ENCODE measurements at places on chromosomes 6 and 20.
A peak's percentile ranks its signal among the peaks of the same experiment; 100 is the strongest.

- no peak for DNase-seq
Measured at GRCh38 chr6:149335924-149336608, 18.6 kb downstream of the TAB2 start.

DNA sequence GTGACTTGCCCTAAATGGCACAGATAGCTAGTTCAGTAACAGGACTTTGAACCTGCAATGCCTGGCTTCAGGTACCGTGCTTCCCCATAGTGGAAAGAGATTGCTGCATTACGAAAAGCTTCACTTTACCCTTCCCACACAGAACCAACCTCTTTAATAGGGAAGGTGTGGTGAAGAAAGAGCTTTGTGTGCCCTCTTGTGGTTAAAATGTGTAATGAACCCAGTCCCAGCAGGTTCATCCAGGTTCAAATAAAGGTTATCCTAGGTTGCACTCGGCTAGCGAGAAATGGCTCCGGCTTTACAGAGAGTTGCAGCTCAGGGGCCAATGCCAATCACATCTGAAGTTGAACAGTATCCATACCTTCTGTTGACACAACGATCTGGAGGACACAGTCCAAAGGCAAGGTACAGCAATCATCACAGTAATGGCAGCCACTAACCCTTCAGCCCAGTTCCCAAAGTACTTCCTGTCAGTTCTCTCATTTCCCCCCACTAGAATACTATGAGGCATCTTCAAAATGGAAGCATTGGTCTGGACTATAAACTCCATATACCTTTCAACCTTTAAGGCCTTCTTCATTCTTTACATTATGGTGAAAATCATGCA is 3.0 kb downstream of the DEFB115 start:
- DNase-seq = peak; percentile 46

DNA sequence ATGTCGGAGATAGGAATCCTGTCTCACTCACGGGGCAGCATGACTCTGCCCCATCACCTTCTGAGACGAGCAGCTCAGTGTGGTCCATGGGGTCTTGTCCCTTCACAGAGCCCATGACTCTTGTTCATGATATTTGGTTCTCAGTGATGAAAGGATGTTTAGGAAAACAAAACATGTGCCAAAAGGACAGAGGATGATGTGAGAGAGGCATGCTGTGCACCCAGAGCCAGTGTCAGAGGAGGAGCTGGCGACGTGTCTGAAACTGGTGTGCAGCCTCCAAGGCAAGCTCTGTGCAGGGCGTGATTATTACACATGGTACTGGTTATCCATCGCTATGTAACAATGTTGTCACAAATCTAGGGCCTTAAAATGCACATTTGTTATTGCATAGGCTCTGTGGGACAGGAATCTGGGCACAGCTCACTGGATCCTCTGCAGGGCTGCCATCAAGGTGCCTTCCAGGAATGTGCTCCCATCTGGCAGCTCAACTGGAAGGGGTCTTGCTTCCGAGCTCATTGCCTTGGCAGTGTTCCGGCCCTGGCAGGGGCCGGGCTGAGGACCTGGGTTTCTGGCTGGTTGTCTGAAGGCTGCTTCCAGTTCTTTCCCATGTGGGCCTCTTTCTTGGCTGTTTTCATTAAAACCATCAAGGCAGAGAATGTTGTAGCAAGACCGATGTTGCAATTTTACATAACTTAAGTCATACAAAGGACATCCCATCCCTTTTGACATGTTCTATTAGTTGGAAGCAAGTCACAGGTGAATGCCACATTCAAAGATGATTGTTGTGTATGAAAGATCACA is 175.4 kb downstream of the ERMARD start:
- no peak for DNase-seq

DNA sequence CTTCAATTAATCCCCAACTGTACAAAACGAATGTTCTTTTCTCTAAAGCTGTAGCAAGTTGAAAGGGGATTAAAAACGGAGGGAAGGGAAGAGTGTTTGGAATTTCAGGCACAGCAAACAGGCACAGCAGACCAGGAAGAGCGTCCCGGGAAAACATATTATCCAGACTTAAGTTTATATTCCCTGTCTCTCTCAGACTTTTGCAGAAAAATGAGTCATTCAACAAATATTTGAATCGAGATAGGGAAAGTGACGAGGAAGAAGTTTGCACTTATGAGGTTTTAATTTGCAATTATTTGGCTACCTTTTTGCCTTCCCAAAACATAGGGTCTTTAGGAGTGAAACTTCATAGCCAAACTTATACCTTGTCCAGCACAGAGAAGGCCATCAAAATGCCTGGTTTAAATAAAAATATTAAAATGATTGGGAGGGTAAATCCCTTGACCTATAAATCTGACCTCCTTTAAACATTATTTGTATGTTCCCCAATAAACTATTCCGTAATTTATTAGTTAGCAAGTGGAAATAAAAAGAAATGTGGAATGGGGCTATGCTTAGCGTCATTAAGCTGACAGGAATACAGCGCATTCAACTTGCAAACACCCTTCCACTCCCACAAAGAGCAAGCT is 16.0 kb downstream of the HFE start:
- no peak for DNase-seq

GRCh38 chr6:4603291-4603690 is 172.9 kb upstream of the CDYL start:
- DNase-seq = no peak

DNA sequence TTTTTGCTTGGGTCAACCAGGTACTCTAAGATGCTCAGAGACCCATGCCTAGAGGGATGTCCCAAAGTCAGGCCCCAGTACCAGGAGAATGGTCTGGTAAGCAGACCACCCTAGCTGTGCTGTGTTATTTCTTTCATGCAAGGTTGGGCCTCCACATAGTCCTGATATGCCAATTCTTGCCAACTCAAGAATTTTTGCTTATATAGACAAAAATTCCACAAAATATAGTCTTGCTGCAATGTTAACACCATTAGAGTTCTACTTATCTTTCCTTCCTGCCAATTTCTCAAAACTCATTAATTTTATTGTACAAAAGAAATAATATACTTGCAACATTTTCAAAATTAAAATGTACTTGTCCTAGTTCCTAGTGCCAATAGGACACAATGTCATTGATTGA is 33.9 kb upstream of the TINAG start:
- no peak for DNase-seq

DNA sequence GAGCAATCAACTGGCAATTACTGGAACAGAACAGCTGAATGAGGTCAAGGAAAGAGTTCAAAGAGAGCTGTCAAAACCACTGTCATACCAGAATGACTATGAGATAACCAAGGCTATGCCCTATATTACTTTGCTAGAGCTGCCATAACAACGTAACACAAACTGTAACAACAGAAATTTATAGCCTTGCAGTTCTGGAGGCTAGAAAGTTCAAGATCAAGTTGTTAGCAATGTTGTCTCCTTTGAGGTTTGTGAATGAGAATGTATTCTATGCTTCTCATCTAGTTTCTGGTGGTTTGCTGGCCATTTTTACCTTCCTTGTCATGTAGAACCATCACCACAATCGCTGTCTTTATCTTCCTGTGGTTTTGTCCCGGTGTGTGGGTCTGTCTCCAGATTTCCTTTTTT is 1323.0 kb upstream of the GJE1 start:
- DNase-seq = no peak

DNA sequence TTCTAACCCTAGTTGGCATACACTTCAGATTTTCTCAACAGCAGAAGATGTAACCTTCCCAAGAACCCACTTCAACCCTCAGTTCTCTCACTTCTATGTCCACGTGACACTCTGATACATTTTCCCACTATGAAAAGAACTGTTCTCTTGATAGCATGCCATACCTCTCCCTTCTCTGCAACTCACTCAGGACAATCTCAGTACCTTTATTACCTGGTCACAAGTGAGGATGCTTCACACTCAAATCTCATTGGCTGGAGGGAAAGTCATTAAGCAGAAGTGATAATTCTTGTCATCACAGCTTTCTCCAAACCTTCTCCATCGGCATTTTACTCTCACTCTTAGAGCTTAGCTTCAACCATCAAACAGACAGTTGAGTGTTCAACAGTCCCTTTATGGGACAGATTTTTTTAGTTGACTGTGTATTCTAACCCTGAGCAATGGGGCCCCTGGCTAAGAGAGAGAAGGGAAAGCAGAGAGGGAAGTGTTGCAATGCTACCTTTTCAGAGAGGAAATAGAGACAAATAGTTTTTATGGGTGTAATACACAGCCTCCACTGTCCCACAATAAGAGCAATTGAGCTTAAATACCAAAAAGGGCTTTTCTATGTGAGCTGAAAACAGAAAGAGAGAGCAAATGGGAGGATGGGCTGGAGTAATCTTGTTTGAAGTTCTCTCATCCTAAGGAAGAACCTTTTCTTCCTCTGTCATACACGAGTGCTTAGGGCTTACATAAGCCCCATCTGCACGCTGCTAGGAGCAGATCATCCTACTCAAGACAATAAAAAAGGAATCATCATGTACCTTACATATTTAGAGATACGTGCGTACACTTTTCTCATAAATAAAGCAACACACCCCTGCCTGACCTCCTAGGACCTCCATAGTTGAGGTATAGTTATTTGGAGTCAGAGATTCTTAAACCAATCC is 16.0 kb downstream of the HLA-DPA1 start:
- no peak for DNase-seq

DNA sequence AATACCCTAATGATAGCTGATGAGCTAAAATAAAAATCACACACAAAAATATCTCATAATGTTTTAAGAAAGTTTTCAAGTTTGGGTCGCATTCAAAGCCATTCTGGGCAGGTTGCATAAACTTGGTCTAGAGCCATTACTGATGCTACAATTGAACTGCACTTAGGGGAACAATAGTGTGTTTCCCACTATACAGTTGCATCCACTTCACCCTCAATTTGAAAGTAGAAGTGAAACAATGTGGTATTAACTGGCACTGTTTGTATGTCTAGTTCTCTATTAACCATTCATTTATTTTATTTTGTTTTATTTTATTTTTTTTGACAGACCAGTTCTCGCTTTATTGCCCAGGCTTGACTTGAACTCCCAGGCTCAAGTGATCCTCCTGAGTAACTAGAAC is 23.0 kb upstream of the STK38 start:
- no peak for DNase-seq

DNA sequence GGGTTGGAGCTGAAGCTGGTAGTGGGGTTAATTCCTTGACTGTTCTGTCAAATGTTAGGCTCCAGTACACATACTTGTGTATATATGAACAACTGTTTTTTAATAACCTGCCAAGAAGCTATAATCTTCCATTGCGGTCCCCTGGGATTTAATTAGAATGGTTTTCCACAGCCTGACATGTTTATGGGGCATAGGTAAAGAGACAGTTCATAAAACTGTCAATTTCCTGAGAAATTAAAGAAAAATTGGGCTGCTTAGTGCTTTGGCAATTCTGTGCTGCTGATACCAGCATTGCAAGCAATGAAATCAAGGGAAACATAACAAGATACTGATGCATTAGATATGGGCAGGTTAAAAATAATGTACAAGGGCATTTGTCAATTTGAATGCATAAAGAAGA is 314.1 kb upstream of the SLC35B3 start:
- DNase-seq = no peak

DNA sequence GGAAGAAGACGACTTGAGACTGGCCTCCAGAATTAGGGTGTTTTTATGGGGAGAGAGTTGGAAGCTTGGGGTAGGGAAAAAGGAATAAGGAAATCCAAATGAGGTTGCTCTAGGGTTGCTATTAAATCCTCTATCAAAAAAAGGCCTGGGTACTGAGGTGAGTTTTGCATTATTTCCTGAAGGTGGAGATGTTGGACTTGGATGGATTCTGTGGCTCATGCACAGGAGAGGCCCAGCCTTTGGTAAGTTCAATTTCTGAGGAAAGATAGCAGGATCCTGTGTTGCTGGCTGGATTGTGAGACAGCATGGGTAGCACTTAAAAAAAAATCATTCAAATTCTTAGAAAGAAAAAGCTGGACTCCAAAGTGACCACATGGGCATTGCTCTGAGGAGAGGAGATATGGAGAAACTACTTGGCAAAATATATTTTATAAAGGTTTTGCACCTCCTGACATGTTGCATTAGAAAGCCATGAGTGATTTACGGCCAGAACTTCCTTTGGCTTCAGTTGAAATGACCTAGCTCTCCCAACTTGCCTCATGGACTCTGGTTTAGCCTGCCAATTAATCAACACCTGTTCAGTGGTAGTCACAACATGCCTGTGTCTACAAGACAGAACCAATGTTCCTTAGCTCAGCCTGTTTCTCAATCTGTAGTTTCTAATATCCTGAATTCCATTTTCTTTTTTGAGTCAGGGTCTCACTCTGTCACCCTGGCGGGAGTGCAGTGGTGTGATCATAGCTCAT is 152.1 kb upstream of the RALGAPA2 start:
- DNase-seq = no peak

GRCh38 chr6:148550569-148550968 is 196.3 kb upstream of the UST start:
- DNase-seq = no peak

- no peak for DNase-seq
Measured at GRCh38 chr6:54262499-54262898, 45.7 kb upstream of the TINAG start.

- no peak for DNase-seq
Measured at GRCh38 chr6:391559-392440, at the start of gene IRF4. TSS of gene IRF4 (plus strand) at chr6:391752. CDS start at chr6:393153, 1,401 bp downstream.

DNA sequence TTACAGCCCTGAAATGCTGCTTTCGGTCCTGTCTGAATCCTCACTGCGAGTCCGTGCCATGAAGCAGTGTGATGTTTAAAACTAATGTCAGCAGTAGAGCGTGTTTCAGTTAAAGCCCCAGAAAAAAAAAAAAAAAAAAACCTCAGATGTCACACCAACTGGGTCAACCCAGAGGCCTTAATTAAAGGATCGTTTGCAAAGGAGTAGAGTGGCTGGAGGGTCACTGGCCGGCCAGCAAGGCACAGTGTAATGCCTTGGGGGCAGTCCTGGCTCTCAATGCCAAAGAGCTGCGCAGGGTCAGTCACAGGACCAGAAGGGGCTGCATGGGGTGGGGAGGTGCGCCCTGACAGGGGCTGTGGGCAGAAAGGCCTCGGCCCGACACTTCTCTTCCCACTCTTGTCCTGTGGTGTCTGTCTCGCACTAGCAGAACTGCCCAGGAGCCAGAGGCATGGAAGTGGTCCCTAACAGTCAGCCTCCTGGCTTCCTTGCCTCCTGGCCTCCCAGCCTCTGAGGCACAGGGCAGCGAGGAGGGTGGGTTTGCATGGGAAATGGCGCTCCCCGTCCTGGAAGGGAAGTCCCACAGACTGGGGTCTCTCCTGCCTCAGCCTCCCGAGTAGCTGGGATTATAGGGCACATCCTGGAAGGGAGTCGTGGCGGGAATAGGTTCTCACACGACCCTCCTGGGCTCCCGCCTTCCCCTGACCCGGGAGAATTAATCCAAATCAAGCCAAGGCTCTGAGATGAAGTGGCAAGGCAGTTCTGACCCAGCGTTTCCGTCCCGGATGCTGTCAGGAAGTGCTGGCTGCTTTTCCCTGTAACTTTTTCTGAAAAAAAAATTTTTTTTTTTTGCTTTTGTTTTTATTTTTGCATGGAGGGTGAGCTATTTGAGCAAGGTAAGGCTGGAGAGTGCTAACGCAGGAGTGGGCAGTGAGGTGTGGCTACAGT is 53.7 kb upstream of the MPC1 start:
- DNase-seq = no peak
